Activated CD4-positive, alpha-beta T cell treated with anti-CD3 and anti-CD28 coated beads for 36 hours (primary cell): ENCODE measurements at places on chromosomes 1 and 21.

DNA sequence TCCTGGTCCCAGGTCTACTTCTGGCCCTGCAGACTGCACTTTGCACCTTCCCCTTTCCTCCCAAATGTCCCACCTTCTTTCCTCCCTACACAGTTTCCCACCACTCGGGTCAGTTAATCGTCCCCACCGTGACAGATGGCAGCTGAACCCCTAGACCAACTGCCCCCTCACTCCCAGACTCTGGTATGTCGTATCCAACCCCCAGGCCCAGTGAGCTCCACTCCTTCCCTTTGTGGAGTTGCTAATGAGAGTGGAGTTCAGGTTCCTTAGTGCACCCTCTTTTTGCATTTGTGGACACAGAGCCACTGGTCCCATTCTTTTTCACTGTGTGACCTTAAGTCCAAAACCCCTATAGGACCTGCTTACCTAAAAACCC, 1.8 kb downstream of the MAN1C1 start:
- DNase-seq = no peak

GRCh38 chr21:33668180-33668579, 25.9 kb downstream of the ITSN1 start:
- no peak for DNase-seq

- DNase-seq = no peak
Measured at GRCh38 chr1:247574664-247575063, 13.5 kb upstream of the OR2G2 start.

GRCh38 chr1:169550294-169550693, 36.0 kb downstream of the F5 start:
- DNase-seq = no peak

DNA sequence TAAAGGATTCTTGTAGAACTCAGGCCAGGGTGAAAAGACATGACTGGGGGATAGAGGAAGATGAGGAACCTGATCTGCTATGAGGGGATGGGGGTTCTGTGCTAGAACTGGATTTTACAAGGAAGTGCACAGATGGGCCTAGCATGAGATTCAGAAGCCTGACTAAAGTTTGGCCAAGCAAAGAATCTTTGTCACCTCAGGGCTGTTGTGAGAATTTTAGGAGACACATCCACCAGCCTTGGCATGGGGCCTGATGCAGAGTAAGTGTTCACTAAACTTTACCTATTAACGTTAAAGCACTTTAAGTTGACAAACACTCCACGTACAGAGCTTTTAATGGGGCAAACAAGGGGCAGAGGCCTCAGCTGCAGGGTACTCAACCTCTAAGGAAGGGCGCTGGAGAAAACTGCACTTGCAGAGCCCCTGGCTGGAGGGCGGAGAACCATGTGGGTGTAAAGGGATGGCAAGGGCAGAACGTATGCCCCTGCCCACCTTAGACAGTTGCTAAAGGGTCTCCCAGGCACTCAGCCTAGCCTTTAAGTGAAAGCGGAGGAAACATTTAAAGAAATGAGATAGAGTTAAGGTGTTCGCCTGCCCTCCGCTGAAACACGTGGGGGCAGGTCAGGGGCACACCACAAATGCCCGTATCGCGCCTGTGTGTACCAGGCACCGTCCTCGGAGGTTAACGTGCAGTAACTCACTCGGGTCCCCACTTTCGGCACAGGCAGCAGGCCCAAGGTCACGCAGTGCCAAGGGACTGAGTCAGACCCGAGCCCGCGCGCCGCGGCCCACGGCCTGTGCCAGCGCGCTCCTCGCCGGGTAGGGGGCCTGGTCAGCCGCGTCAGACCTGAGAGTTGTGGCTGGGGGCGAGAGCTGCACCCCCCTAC, 990 bp upstream of the MRPS6 start:
- peak; percentile 38 for DNase-seq

- DNase-seq = no peak
Measured at GRCh38 chr1:114105421-114105979, 48.2 kb downstream of the SYT6 start.

DNA sequence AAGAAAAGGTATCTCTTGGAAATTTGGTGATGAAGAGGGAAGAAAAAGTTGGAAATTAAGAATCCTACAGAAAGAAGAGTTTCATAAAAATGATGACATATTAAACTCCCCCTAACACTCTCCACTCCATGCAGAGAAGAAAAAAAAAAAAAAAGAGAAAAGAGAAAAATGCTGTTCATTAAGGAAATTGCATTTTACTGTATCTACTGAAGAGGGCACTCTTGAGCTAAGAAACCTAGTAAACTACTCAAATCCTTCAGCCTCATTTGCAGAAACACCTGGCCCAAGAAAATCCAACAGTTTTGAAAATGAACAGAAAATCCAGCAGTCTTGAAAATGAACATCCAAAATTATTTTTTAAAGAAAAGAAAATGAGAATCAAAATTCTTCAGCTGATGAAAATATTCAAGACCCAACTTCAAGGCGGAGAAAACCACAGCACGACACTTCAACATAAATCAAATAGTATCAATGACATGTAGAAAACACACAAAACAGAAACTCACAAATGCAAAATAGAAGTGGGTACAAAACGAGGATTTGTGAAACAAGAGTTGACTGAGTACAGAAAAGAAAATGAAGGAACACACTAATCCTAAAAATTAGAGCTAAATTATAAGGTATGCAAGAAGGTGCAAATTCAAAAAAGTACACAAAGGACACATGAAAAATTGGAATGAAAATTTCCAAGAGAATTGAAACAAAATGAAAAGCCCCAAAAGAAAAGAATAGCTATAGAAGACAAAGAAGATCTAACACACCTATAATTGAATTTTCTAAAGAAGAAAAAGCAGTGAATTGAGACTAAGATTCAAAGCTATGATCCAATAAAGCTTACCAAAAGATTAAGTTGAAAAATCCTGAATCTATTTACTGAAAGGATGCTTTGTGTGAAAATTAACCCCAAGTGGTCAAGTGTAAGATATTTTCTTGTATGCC, 73.2 kb upstream of the DNAJC6 start:
- no peak for DNase-seq

- DNase-seq = no peak
Measured at GRCh38 chr1:198352975-198353695, 187.3 kb downstream of the ATP6V1G3 start.

DNA sequence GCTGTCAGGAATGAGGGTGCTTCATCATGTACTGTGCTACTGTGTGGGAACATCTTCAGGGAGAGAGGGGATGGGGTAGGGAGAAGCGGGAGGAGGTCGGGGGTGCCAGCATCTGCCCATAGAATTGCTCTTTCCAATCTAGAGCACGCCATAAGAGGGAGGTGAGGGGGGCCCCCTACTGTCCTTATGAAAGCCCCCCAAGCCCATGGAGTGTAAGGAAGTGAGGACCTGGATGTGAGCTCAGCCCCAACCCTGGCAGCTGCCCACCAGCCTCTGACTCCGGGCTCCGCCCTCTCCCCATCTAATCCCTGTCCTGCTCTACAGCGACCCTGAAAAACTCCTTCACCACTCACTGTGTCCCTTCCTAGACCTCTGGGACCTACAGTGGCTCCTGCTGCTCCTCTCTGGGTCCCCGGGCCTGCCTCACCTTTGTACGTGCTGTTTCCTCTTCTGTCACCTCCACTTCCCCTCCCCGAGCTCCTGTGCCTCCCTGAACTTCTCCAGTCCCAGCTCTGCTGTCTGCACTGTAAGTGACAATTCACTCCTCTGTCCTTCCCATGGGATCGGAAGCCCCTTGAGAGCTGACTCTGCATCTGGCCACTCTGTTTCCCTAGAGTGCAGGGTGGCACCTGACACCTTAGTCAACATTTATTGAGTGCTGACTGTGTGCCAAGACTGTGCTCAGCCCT, 269.4 kb downstream of the PTPRU start:
- DNase-seq = no peak

DNA sequence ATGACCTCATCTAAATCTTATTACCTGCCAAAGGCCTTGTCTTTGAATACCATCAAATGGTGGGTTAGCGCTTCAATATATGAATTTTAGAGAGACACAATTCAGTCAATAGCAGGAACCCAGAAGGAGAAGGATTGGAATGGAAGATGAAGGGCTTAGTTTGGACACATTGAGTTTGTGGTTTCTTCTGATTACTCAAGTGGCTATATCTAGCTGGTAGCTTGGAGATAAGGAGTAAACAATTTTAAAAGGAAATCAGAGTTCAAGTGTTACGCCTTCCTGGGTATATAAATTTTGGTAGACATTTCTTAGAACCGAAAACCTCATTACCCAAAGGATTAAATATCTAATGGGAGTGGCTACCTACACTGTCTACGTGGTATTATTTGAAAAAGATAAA, 80.2 kb downstream of the RGS2 start:
- DNase-seq = no peak

GRCh38 chr1:228938537-228938901, 203.2 kb downstream of the RHOU start:
- no peak for DNase-seq

DNA sequence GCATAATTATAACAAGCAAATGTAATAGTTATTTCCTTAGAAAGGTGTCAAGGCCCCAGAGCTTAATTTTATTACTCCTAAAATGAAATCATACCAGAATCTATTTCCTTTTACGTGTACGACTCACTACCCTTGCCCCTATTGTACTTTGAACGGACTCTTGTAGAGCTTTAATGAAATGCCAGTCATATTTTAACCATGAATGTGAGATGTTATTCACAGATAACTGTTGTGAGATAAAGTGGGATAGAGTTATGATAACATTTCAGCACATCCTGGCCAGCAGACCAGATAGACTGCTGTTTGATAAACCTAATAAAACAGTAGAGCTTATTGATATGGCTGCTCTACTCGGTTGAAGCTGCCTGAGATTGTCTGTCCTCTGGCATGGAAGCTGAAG, 500.8 kb upstream of the PBX1 start:
- DNase-seq = no peak

DNA sequence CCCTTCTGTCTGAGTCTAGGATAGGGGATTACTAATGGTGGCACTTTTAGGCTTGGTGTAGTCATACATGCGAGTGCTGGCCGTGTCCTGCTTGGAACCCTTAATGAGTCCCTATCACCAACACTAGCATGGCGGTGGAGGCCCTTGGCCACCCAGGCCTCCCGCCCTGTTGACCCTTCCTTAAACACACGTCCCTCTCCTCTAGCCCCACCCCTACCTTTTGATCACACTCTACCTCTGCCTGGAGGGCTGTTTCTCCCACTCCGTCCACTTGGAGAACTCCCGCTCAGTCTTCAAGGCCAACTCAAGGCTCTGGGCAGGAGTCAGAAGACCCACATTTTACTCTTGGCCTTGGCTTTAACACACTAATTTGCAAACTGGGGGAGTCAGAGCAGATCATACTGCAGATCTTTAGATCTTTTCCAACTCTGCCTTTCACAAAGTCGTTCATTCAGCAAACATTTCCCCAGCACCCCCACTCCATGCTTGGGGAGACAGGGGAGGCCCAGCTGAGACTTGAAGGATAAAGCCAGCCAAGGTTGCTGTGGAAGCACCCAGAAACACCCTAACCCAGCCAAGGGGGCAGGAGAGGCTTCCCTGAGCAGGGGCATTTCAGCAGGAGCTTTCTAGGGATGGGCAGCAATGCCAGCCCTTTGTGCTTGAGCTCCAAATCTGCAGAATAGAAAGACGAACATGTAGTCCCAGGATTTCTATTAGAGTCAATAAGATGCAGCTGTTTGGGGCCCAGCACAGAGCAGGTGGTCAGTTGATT, 1.9 kb downstream of the PODN start:
- no peak for DNase-seq

DNA sequence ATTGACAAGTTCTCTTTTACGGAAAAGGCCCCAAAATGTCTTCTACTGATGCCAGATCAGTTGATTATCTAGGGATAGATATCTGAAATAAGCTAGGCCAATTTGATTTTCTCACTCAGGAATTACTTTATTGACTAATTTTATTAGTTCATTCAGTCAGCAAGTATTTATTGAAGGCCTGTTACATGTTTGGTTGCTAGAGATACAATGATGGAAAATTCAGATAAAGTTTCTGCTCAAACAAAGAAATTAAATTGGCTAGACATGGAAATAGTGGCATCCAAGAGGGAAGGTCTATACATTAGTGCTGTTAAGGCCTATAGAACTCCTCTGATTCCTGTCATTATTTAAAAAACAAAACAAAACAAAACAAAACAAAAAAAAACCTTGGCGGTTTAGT, 56.5 kb downstream of the HS2ST1 start:
- no peak for DNase-seq

DNA sequence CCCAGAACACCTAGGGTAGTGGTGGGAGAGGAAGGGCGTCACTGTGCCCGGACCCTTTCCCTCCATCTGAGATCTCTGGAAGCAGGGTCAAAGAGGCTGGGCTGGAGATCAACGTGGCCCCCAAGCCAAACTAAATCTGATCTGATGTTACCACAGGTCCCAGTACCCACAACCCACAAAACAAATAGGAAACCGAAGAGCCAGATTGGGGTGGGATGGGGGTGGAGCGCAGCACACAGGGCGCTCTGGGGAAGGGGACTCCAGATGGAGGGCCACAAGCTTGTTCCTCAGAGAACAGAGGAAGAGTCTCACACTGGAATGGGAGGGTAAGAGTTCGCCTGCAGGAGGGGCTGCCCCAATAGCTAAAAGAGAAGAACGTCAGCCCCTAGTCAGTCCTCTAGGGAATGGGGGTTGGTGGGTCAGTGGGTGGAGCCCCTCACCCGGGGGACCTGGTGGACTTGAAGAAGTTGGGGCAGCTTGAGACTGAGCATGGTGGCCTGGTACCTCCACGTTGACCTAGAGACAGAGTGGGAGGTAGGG, 1.5 kb downstream of the PAQR6 start:
- DNase-seq = no peak

DNA sequence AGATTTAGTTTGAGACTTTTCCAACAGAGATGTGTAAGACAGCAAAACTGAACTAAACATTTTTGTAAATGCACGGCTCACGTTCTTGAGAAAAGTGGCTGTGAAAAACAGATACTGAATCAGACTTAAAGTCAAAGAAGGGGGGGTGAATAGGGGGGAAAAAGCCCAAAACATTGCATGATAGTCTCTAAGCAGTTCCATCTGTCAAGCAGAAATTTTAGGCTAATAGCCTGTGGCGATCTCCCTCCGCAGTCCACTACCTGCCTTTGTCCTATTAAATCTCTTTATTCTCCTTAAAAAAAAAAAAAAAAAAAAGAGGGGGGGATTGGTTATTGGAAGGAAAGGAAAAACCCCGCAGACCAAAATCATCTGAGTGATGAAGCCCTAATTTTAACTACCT, 217.6 kb upstream of the NFIA start:
- no peak for DNase-seq

DNA sequence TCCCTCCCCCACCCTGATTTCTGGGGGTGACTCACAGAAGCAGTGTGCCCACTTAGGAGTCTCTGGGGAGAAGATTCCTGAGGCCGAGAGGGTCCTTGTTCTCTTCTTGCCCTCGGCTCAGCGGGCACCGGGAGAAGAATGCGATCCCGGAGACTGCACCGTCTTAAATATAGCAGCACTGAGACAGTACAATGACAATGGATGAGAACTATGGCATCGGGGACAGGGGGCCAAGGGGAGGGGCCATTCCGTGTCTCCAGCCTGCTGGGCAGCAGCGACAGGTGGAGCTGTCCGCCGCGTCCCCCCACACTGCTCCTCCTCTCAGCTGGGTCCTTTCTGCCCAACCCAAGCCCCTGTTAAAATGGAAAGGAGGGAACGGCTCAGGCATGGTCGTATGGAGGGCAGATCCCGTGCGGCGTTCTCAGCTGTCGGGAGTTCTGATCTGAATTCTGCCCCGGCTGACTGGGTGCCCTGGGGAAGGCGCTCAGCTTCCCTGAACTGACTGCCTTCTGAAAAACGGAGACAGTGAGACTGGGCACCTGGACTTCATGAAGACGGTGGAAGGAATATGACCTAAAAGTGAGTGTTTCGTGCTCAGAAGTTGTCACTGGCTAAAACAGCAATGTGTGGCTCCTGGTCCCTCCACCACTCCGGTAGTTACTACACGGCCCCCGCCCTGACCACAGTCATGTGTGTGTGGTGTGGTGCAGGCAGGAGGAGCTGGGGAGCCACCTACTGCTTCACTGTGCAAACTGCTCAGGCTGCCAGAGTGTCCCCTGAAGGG, at the start of gene MYOM3:
MYOM3 (minus strand) TSS at position 140 of the 784 bp plus-strand sequence. CDS start 3,499 bp downstream, outside the sequence.
- DNase-seq = peak; percentile 82
